ENCODE measurements at places on chromosomes 12 and 14.

DNA sequence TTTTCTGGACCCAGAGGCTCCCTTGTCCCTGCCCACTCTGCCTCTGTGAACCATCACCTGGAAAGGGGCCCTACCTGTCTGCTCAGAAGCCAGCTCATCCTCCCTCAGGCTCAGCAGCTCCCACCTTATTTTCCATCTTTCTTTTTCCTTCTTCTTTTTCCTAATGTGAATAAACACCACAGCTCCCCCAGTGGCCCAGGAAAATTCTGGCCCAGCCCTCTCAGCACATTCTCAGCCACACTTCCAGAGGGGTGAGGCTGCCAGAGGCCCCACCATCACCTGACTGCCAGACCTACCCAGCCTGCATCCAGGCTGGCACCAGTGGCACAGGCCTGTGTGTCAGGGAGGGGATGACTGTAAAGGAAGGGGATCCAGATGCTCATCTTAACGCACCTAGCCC, 23.0 kb downstream of the ZFHX2 start:
- DNase-seq: no peak

GRCh38 chr12:18882690-18883089, 144.8 kb downstream of the CAPZA3 start:
- DNase-seq: no peak

- no peak for DNase-seq
These were observed 131.1 kb downstream of the STXBP6 start for GRCh38 chr14:24918822-24919221.

DNA sequence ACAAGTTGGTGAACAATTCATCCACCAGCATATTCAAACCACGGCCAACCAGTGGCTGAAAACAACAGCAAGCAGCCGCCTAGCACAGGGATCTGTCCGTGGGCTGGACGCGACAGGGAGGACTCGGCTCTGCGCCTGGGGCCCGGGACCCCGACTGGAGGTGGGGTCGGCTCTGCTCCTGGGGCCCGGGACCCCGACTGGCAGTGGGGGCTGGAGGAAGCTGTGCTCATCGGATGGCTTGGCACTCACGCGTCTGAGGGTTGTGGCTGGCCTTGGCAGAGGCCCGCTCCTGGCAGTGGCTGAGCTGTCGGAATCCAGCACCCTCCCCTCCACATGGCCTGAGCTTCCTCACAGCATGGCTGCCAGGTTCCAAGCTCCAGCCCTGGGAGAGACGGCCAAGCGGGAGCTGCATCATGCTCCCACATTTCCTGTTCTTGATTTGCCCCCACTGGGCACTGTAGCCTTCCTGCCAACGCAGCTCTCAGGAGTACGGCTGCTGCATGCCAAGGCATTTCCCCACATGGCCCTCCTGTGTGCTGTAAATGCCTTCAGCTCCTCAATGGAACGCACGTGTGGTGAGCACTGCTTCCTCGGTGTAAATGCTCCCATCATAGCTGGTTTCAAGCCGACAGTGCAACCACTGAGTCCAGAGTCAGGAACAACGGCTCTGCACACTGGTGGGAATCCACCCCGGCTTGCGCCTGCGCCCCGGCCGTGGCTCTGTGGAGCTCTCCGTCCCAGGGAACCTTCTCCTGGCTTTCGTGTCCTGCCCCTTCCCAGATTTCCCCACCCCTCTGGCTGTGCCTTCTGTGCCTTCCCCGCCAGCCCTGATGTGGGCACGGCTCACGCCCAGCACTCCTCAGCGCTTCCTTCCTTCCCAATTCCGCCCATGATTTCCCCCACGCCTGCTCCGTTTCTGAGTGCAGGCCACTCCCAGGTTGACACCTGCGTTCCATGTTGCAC, 7.3 kb upstream of the GALNT9 start:
- DNase-seq: no peak

DNA sequence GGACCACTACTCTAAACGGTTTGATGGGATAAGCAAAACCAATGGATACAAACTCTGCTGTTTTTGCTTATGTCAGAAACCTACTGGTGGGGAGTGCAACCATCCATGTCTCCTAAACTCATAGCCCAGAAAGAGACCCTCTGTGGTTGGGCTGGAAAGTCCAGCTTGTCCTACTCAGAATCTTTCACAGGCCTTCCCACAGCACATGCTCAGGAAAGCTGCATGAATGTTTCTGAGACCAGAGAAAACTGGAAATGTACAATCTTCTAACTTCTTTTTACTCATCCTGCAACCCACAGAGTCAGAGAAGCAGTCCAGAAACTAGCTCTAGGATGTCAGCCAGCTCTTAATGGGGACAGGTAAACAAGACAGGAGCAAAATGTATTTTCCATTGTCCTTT, 73.3 kb downstream of the ANO2 start:
- no peak for DNase-seq
